ENCODE measurements at places on chromosomes 3 and 15. TPM values are rescaled to one million over a fixed set of nuclear protein-coding genes. Genes with fewer than 3 reads are reported as not detected.
A peak's percentile ranks its signal among the peaks of the same experiment; 100 is the strongest.

The ERICH6 gene
- not detected for total RNA-seq

The C3orf52 gene
- 2.4 TPM for total RNA-seq

DNA sequence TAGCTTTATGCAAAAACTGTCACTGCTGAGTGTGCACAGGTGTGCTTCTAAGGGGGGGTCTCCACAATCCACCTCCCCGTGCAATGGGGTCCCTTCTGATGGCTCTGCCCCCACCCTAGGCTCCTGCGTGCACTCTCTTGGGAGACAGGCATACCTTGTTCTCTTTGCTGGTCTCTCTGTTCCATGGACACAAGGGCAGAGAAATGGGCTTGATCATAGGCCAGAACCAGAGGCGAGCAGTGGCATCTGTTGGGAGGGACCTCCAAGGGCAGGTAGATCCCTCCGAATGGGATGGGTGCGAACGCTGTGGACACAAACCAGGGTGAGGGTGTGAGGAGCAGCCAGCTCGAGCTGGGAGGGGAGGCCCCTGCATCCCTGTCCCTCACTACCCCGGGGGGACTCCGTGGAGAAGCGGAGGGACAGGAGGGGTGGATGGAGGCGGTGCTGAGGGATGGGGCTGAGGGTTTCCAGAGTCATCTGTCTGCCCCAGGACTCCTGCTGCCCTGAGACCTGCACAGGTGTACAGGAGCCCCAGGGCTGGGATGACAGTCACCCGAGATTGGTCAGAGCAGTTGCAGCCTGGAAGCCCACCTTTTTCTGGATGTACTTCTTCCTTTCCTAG is 175.0 kb downstream of the KLF13 start:
- DNase-seq = no peak
- no peak overlapping the region for H3K4me3 ChIP-seq
- H3K27me3 ChIP-seq = no peaks in the 10 kb centered on the region

- H3K36me3 ChIP-seq = no peaks in the 10 kb centered on the region
- H3K27ac ChIP-seq = peak overlapping the region; percentile 86
- DNase-seq = peak; percentile 23
Measured at GRCh38 chr3:157129803-157130466, 30.0 kb downstream of the CCNL1 start.

DNA sequence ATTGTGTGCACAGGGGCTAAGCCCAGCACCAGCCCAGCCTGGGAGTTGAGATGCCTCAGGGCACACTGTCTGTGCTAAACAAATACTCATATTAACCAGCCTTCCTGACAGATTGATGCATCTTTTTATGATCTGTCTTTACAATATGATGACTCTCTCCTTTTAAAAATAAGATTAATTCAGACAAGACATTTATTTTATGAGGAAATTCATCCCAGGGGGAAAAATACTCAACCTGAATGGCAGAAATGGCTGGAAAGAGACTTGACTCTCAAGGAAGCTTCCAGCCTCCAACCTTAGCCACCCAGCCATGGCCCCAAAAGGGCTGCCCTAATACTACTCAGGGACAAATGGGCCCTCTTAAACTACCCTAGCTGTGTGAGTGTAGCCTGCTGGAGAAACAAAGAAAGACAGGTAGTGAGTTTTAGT is 46.9 kb downstream of the NOX5 start:
- H3K4me3 ChIP-seq = no peak overlapping the region
- no peaks in the 10 kb centered on the region for H3K4me1 ChIP-seq
- H3K27me3 ChIP-seq = no peaks in the 10 kb centered on the region
- H3K27ac ChIP-seq = no peak overlapping the region

DNA sequence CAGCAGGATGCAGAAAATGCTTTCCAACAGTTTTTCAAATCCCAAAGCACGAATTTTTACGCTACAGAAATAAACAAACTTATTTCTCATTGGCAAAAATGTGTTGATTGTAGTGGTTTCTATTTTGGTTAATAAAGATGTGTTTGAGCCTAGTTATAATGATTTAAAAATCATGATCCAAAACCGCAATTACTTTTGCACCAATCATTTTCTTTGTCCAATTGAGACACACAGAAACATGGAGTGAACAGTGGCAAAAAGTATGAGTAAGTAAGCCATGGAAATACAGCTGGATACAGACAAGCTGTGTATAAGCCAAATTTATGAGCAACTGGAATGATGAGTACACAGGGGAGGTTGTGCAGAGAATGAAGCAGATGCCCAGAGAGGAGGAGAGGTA is 427.9 kb downstream of the NTRK3 start:
- no peak overlapping the region for H3K4me3 ChIP-seq
- H3K36me3 ChIP-seq = no peaks in the 10 kb centered on the region
- no peaks in the 10 kb centered on the region for H3K27me3 ChIP-seq
- no peak overlapping the region for H3K27ac ChIP-seq

DNA sequence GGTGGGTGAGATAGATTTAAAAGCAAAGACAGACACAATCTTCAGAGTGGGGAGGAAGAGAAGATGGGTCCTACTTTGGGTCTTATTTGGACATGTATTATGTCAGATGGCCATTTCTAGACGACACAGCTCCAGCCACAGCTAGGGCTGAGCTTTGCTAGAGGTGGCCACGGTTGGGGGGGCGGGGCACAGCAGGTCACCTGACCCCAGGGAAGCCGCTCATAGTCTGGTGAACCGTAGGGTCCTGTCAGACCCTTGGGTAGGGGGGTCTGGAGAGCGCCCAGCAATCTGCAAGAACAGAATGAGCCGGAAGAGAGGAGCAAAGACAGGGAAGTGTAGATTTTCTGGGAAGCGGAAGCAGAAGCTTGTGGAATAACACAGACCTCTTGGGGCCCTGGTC is 6.6 kb downstream of the EPB42 start:
- H3K27ac ChIP-seq = no peak overlapping the region
- DNase-seq = no peak
- no peaks in the 10 kb centered on the region for H3K4me1 ChIP-seq
- H3K4me3 ChIP-seq = no peak overlapping the region
- no peaks in the 10 kb centered on the region for H3K27me3 ChIP-seq

DNA sequence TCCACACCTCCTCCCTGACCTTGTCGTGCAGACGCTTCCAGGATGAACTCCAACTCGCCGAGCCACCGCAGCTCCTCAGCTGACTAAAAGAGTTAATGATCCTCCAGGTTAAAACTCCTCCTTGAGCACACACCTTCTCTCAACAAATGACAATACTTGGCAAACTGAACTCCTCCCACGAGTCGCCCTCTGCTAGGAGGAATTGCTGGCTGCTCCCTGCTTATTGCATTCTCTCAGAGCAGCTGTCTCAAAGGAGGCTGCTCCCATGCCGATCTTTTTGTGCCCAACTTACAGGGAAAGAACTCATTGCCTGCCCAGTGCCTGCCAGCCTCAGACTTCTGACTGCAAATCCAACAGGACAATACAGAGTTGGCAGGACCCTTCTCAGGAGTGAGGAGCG is at the start of gene ATP13A4:
ATP13A4 (minus strand) TSS at position 85 of the 400 bp plus-strand sequence. CDS start 96 bp downstream, outside the sequence.
- H3K27me3 ChIP-seq = no peaks in the 10 kb centered on the region
- no peak for DNase-seq
- H3K4me3 ChIP-seq = no peak within 1 kb of the TSS
- no peak within 1 kb of the TSS for H3K27ac ChIP-seq

DNA sequence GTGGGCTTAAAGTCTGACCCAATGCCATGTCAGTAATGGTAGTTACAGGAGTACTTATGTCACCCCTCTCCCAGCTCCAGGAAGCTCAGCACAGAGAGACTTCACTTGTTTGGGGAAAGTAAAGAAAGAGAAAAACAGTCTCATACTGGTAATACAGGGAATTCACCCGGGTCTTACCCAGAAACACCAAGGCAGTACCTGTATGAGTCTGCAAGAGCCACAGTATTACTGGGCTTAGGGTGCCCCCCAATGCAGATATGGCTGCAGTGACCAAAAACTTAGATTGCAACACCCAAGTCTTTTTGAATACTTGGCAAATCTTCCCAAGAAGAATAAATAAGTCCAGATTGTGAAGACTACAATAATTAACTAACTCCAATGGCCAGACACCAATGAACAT is 622.1 kb downstream of the IGSF11 start:
- DNase-seq = no peak
- H3K36me3 ChIP-seq = no peaks in the 10 kb centered on the region
- H3K4me1 ChIP-seq = no peaks in the 10 kb centered on the region
- H3K27ac ChIP-seq = no peak overlapping the region
- no peak overlapping the region for H3K4me3 ChIP-seq

- H3K27ac ChIP-seq = no peak overlapping the region
- no peaks in the 10 kb centered on the region for H3K4me1 ChIP-seq
- H3K4me3 ChIP-seq = no peak overlapping the region
- no peaks in the 10 kb centered on the region for H3K36me3 ChIP-seq
Measured at GRCh38 chr3:155651489-155652218, 93.2 kb downstream of the PLCH1 start.

DNA sequence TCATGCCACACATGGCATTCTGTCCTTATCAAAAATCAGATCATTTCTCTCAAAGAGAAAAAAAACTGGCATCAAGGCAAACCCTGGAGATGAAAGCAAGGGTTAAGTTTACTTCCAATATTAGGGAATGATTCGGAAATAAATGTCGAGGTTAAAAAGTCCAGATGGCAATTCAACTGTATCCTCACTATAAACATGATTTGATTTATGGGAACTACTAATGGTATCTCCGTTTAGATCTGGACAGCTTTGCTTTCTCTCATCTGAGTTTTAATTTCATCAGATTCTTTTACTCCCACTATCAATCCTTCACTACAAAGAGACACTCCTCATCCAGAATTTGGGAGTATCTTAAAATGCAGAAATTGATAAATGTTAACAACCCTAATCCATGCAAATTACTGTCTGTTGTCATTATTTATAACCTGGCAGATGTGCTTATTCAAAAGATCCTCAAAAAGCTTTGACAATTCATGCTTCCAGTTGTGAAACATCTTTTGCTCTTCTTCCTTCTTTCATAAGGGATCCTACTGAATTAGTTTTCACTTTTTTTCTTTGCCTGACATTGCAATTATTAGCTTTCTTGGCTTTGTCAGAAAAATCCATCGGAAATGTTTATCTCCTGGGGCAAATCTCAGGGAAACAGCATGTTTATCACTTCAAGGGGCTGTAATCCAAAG is 903.2 kb downstream of the MCTP2 start:
- H3K27ac ChIP-seq = peak overlapping the region; percentile 34
- no peaks in the 10 kb centered on the region for H3K27me3 ChIP-seq
- H3K4me3 ChIP-seq = no peak overlapping the region
- H3K4me1 ChIP-seq = peaks cover 7% of the 10 kb centered on the region
- no peak for DNase-seq

Measured in uterus (tissue), 4 donors.